ENCODE measurements at places on chromosomes 3 and 15.

DNA sequence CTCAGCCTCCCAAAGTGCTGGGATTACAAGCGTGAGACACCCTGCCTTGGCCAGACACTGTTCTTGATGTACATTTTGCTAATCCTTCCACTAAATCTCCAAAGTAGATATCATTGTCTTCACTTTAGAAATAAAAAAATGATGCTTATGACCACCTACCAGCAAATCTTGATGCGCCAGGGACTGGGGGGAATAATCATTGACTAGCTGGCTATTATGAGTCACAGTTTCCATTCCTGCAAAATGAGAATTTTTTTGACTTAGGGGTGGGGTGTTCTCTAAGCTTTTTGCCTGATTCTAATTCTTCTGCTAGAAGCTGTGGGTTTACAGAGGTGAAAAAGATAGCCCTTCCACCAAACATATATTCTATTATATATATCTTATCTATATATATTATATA, 17.1 kb upstream of the RFC4 start:
- no peak for DNase-seq

DNA sequence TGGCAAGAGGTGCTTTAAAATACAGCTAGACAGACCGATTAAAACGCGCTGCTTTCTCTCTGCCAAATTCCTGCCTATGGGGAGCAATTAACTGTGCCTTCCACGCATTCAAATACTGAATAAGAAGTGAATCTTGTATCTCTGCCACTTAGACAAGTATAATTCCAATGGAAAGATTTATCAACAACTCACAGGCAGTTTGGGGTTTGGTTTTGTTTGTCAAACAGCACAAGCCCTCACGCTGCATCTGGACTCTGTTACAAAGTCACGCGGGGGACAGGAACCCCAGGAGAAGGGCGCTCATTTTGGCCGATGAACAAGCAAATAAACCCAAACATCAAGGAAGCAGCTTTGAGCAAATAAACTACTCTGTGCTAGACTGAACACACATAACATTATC, 61.8 kb upstream of the TMCO5A start:
- DNase-seq, result no peak

DNA sequence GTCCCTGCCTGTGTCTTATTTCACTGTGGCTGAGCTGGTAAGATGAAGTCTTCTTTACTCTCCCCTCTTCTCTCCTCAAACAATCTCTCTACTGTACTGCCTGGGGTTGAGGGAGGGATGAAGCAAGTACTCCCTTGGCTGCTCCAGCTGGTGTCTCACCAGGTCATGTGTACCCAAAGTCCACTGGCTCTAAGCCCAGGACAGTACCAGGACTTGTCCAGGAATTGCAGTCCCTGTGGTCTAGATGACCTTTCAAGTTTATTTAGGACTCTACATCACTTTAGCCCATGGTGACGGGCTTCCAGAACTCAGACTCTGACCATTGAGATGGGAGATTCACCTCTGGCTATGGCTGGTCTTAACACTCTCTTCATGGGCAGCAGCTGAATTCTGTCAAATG, 17.5 kb upstream of the SLC27A2 start:
- DNase-seq, result no peak

- DNase-seq, result no peak
These were observed 51.6 kb downstream of the ZNF621 start for GRCh38 chr3:40576396-40576795.

DNA sequence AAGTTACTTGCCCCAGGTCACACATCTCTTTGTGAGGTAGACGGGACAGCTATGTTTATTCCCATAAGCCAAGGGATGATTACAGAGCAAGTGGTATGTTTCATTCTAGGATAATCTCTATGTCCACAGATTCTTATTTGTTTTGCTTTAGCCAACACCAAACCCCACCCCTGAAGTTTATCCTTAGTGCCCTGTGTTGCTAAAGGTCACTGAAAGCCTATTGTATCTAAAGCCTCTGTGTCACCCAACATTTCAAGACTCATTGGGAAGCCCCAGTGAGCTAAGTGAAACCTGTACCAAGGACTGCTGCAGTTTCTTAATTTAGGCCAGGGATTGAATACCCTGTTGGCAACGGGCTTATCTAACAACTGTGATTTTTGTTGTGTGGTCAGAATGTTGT, 135.6 kb downstream of the ADAMTS9 start:
- DNase-seq, result no peak

DNA sequence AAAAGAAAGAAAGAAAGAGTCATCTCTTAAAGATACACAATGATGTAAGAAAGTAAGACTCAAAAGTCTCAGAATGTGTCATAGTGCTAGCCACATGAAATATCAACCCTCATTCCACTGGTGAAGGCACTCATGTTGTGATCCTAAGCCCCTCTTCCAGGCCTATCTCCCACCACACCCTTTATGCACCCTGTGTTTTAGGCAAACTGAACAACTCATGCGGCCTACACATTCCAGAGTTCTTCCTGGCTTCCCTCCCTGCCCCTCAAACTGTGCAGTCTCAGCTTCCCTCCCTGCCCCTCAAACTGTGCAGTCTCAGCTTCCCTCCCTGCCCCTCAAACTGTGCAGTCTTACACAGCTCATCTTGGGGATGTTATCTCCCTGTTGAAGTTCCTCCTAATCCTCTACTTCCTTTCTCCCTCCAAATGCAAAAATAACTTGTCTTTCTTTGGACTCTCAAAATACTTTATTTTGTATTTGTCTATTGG, 69.0 kb upstream of the FNDC3B start:
- DNase-seq, result no peak

DNA sequence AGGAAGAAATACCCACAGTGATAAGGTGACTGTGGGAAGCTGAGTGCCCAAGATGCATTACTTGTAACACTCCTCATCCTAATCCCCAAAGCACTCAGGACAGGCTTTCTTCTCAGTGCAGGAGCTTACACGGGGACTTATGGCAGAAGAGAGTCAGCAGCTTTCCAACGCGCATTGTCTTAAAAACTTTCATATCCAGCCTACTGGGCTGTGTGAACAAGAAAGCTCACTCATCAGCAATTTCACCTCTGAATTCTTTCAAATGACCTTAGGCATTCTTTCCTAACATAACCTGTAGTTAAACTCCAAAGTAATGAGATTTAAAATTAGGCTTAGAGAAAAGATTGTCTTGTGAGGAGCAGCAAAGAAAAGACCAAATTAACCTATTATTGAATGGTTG, 132.3 kb downstream of the KCNAB1 start:
- no peak for DNase-seq

DNA sequence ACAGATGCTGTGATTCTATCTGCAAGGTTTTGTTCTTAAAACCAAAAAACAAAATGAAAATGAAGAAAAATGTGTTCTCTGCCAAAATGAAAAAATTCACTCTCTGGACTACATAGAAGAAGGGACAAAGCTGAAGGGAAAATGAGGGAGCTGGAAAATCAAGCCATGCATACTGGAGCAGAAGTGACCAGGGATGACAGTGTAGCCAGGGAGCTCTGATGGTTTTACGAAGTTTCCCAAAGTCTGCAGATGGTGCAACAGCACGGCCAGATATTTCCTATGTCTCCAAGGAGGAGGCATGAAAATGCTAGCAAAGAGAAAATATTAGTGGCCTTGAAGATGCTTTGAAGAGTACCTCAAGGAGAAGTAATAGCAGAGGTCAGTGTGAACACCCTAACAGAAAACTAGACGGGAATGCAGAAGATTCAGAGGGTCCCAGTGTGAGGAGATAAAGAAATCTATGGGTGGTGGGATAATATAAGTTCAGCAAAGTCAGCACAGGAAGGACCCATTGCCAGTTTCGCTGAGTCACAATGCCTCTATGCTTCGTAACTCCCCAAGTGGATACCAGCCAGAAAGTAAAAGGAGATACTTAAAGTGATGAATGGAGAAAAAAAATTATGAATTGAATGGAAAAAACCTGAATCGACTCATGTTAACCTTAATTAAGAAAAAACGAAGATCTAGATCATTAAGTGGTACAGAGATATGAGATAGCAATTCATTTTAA, 39.0 kb upstream of the POMGNT2 start:
- no peak for DNase-seq

GRCh38 chr3:36248374-36248773, 131.9 kb upstream of the STAC start:
- no peak for DNase-seq

GRCh38 chr3:129205109-129205832, 21.6 kb upstream of the CNBP start:
- no peak for DNase-seq

- DNase-seq, result no peak
These were observed 359.3 kb downstream of the RORA start for GRCh38 chr15:60869851-60870250.

- DNase-seq, result no peak
These were observed 332.3 kb upstream of the C2CD4B start for GRCh38 chr15:62497356-62497755.

- DNase-seq, result no peak
These were observed 24.1 kb downstream of the SLC24A5 start for GRCh38 chr15:48144889-48145288.

GRCh38 chr3:129562803-129563202, 19.8 kb downstream of the H1-8 start:
- no peak for DNase-seq

DNA sequence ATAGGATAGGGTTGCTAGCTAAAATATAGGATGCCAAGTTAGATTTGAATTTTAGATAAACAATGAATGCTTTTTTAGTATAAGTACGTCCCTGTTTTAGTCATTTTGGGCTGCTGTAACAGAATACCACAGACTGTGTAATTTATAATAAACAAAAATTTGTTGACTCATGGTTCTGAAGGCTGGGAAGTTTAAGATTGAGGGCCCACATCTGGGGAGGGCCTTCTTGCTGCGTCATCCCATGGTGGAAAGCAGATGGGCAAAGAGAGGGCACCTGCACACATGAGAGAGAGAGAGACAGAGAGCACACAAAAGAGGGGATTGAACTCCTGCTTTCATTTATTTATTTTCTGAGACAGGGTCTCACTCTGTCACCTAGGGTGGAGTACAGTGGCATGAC, 246.5 kb downstream of the EPHB1 start:
- no peak for DNase-seq

GRCh38 chr3:31636049-31636448, 103.3 kb downstream of the STT3B start:
- DNase-seq, result no peak

- DNase-seq, result no peak
These were observed 22.6 kb downstream of the TSPAN3 start for GRCh38 chr15:77048135-77048876.

Data from hypothalamus (tissue), 51 donors.